ENCODE measurements at places on chromosomes 16 and 17.

- no peak for DNase-seq
Observed at GRCh38 chr16:12747261-12747660, 56.4 kb downstream of the CPPED1 start.

DNA sequence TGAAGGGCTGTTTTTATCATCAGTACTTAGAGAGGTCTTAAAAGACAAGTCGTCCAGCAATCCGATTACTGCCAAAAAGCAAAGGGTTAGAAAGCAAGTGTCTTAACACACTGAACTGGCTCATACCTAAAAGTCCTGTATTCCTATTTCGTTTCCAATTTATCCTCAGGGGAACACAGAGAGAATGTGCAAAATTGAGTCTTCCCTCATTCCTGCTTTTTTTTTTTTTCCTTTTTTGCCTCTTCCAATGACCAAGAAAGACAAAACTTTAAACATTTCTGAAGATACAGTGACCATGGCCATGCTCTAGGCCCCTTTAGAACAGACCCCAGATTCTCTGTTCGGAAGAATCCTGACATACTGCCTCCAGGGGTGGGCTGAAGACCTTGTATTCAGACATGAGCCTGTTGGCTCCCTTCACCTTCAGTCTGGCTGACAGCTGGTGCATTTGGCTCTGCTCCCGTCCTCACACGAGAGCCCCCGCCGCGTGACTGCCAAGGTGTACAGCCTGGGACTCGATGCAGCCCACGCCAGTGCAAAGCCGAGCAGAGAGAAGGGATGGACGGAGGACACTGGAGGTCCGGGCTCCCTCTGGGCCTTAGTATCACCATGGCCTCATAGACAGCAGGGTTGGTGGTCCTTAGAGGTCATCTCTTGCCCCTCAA is 47.0 kb downstream of the COTL1 start:
- DNase-seq = no peak

- DNase-seq = no peak
Observed at GRCh38 chr17:54891176-54891821, 9.4 kb upstream of the TOM1L1 start.

GRCh38 chr16:57863434-57864160 is 61.3 kb upstream of the KIFC3 start:
- DNase-seq = no peak

- no peak for DNase-seq
Observed at GRCh38 chr17:78411241-78411857, 32.9 kb downstream of the PGS1 start.

DNA sequence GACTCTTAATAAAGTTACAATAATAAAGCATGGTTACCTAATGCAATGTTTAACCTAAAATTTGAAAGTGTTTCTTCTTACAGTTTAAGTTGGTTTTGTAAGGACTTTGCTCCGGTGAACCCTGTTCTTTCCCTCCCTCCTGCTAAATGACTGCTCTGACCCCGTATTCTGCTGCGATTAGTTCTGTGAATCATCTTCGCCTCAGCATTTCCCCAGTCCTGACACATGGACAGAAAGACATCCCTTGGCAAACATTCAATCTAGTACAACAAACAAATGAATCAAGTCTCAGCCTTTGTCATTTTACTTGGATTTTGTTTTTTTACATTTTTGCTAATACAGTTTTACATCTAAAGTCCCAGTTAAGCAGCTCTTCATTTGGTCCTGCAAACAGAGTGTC is 15.4 kb downstream of the KCNJ2 start:
- no peak for DNase-seq

DNA sequence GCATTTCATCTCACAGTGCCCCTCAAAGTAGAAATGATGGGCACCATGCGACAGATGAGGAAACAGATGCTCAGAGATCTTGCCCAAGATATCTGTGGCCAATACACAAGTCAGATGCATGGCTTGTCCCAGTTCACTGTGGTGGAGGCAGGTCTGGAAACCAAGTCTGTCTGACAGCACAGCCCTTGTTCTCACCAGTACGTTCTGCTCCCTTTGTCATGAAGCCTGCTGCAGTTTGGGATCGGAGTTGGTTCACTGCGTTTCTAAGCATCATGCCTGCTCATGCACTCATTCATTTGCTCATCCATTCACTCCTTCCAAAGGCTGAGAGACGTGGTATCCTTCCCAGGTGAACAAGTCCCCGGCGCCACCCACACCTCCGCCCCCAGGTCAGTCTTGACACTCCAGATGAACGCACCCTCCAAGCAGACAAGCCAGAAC is 27.2 kb upstream of the MEAK7 start:
- DNase-seq = no peak

GRCh38 chr17:69907132-69907847 is 167.7 kb upstream of the KCNJ16 start:
- DNase-seq = no peak

DNA sequence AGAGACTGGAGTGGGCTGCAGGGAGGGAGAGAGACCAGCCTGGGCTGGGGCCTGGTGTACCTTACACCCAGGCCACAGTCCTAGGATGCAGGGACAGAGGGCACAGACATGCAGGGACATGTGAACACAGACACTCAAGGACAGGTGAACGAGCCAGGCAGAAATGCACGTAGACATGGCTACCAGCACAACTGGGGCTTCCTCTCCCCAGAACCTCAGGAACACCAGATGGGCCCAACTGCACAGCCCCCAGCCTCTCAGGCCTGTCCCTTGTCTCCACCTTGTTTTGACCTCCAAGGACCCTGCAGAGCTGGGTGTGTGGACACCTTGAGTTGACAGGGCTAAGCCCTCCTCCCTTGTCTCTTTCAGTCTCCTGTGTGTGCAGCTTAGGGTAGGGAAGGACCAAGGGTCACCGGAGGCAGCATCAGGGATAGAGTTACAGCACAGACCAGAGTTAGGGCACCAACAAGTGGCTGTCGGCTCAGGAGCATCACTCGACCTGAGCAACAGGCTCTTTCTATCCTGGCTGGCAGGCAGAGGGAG is 9.2 kb downstream of the SEZ6 start:
- no peak for DNase-seq

GRCh38 chr17:15051933-15052332 is 213.2 kb downstream of the PMP22 start:
- DNase-seq = no peak

DNA sequence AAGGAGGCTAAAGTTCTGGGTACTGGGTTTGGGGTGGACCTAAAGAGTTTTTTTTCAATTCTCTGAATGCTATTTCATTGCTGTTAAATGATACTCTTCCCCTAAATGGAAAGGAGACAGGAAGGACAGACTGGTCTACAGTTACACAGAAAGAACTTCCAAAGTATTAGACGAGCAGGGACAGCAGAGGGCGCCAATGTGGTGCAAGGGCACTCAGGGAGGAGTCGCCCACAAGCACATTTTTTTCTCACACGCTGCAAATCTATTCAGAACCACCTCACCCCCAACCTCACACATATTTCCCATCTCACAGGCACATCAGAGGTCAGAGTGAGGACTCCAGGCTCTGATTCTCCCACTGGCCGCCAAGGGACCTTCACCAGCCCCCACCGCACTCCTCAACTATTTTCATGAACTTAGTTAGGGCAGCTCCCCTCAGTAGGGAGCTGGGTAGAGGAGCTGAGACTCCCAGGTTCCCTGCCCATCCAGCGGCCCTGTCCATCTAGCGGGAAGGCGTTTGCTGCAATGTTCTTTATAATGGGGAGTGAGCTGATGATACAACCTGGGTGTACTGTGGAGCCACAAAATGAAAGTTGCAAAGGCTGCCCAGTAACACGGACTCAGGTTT is 6.8 kb upstream of the CA4 start:
- DNase-seq = peak; percentile 51

- DNase-seq = peak; percentile 26
Observed at GRCh38 chr17:4043862-4044261, 79.6 kb upstream of the ATP2A3 start.
